ENCODE measurements at places on chromosomes 11 and 22.

- no peak for DNase-seq
These were observed 96.6 kb downstream of the BCR start for GRCh38 chr22:23276656-23277582.

- DNase-seq = no peak
These were observed 41.3 kb downstream of the MUC6 start for GRCh38 chr11:995044-995751.

DNA sequence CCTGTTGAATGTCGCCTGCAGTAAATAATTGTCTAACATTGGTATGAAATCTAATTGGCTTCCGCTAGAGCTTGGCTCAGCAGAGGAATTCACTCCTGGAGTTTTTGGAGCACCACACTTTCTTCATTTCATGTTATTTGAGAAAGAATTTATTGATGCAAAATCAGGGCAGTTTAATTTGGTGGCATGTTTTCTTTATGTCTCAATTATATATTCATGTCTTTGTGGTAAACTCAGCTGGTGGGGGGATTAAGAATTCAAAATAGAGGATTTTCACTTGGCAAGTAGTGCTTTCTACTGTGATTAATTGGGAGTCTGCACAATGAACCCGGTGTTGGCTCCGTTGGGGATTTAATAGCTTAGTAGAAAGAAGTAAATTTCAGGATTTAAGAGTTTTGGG is 784.4 kb downstream of the NTM start:
- DNase-seq = no peak

DNA sequence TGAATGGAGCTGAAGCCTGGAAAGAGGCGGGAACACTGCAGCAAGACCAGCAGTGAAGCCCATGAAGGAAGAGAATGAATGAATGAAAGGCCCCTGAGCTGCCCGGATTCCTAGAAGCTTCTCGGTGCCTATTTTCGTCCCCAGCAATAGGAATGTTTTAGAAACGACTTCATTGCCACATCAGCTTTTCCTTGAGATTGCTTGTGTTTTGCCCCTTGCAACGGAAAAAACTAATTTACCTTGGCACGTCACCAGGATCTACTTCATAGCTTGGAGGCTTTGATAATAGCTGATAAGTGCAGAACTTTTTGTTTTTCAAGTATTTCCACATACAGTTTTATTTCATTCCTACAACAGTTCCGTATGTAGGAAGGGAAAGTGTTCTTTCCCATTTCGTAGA is 248.9 kb upstream of the NARS2 start:
- DNase-seq = no peak

- no peak for DNase-seq
These were observed 650 bp downstream of the GUCY1A2 start for GRCh38 chr11:107017433-107018218.

GRCh38 chr22:45818424-45819085 is 146.9 kb downstream of the ATXN10 start:
- DNase-seq = no peak

- peak; percentile 60 for DNase-seq
These were observed 24.4 kb downstream of the P2RY2 start for GRCh38 chr11:73242251-73243092.

DNA sequence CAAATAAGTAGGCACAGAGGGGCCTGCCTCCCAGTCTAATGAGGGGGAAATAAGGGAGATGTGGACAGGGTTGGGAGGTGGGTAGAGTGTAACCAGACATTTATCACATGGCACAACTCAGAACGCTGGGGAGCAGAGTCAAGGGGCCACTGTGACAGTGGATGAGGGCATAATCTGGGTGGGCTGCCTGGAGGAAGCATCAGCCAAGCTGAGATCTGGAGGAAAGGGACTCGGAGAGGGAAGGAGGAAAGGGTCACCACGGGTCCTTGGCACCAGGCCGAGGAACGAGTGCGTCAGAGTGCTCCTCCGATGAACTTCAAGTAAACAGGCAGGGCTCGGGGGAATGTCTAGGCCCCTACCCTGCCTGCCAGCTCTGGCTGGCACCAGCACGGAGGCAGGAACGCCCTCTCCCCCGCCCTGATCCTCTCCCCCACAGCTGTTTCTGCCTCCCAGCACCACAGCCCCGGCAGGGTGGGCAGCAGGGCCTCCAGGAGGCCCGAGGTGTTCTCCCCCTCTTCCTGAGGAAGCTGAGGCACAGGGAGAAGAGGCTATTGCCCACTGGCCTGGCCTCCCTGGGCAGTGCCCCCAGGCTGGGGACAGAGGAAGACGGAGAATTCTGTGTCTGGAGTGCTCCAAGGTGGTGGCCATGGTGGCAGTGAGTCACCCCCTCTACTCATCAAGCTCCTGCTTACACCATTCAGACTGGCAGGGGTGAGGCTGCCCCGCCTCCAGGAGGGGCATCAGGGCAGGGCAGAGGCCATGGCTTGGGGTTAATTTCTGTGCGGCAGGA is 4.2 kb downstream of the ALDH3B1 start:
- DNase-seq = no peak

DNA sequence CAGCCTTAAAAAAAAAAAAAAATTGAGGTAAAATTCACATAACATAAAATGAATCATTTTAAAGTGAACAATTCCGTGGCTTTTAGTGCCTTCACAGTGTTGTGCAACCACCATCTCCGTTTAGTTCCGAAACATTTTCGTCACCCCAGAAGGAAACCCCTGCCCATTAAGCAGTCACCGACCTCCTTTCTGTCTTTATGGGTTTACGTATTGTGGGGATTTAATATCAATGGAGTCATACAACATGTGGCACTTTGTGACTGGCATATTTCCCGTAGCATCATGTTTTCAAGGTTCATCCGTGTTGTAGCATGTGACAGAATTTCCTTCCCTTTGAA is 65.5 kb downstream of the BCR start:
- DNase-seq = no peak

DNA sequence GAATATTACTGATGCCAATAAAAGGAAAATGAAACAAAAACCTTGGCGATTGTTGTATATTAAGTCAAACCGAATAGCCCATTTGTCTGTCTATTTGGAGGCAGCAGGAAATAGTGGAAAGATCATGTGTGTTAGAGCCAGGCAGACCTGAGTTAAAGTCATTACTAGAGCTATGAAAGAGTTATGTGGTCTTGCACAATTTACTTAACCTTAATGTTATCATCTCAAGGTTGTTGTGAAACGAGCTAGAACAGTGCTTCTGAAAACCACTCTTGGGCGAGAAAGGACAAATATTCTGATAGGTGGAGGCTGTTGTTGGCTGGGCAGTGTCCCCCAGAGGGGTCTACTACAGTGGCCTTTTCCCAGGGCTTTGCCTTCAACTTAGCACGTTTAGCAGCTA is 60.0 kb upstream of the NUP160 start:
- DNase-seq = no peak

DNA sequence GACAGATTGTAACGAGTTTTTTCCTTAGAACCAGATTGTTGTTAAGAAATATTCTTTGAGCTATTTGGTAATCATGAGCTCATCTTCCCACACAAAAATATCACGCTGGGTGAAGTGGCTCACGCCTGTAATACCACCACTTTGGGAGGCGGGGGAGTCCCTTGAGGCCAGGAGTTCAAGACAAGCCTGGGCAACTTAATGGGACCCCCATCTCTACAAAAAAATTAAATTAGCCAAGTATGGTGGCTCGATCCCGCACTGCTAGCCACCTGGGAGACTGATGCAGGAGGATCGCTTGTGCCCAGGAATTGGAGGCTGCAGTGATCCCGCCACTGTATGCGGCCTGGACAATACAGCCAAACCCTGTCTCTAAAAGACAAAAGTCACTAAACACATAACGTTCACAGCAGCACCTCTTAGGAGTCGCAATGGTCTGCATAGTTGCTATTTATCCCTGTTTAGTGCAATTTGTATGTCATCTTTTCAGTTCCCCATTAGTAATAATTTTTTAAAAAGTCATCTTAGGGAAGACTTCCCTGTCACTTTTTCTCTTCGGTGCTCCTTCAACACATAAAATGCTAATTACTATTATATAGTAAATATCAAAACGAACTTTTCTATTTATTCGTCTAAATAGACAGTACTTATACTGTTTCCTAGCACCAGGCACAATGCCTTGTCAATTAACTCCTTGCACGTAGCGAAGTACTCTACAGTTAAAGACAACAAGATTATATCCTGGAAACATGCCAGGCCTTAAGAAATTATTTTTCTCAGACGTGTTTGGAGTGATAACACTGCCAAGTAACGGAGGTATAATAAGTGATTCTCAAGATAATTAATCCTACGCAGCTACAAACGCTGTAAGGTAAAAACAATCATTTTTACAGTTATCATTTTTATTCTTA is 1.1 kb downstream of the ST13 start:
- no peak for DNase-seq

GRCh38 chr11:105774899-105775298 is 165.0 kb downstream of the GRIA4 start:
- DNase-seq = no peak

DNA sequence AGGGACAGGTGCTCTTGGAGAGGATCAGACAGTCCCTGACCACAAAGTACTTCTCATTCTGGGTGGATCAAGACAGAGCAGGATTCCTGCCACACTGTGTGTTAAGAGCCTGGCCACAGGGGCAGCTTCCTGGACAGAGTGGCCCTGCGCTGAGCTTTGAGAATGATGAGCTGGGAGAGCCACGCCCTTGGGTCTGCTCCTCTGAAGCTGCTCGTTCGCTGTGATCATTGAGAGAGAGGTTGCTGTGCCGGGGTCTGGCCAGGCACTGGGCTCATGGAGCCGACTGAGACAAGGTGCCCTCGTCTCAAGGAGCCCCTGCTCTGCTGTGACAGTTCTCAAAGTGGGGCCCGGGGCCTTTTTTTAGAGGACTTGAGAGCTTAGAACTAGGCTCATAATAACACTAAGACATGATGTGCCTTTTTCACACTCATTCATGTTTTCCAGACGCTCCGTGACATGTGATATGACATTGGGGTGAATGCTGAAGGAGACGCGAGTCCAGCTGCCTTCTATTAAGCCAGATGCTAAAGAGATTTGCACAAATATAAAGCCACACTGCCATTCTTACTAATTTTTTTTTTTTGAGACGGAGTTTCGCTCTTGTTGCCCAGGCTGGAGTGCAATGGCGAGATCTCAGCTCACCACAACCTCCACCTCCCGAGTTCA is 1.6 kb upstream of the MFRP start:
- no peak for DNase-seq

DNA sequence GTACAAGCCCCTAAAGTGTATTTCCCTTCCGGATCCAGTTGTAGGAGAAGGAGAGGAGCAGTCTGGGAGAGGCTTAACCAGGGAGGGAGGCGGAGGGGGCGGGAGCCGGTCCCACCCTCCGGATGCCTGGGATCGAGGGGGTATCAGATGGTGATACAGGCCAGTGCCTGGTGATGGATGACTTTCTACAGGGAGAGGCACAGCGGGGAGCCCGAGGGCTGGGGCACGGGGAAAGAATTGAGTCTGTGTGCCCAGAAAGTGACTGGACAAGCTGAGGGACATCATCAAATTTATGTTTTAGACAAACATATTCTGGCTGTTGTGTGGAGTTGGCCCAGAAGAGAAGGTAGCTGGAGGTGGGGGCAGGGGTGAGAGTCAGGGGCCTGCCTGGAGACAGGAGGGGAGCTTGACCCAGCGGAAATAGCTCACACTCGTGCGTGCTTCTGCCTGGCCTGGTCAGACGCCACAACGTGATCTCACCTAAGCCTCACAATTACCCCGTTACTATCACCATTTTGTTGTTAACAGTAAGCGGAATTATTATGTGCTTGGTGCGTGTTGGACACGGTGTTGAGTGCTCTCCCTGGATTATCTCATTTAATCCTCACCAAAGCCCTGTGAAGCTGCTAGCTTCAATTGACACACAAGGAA is 42.4 kb downstream of the AMPD3 start:
- DNase-seq = no peak

DNA sequence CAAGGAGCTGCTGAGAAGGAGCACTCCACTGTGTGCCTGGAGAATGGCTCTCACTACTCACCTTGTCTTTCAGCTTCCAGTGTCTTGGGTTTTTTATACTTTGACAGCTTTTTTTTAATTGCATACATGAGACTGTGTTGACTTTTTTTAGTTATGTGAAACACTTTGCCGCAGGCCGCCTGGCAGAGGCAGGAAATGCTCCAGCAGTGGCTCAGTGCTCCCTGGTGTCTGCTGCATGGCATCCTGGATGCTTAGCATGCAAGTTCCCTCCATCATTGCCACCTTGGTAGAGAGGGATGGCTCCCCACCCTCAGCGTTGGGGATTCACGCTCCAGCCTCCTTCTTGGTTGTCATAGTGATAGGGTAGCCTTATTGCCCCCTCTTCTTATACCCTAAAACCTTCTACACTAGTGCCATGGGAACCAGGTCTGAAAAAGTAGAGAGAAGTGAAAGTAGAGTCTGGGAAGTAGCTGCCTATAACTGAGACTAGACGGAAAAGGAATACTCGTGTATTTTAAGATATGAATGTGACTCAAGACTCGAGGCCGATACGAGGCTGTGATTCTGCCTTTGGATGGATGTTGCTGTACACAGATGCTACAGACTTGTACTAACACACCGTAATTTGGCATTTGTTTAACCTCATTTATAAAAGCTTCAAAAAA is 72.6 kb downstream of the NCAPD3 start:
- DNase-seq = no peak

- no peak for DNase-seq
These were observed 723 bp upstream of the C22orf31 start for GRCh38 chr22:29062286-29062821.

- DNase-seq = peak; percentile 24
These were observed 62.7 kb downstream of the STK33 start for GRCh38 chr11:8531312-8531711.

DNA sequence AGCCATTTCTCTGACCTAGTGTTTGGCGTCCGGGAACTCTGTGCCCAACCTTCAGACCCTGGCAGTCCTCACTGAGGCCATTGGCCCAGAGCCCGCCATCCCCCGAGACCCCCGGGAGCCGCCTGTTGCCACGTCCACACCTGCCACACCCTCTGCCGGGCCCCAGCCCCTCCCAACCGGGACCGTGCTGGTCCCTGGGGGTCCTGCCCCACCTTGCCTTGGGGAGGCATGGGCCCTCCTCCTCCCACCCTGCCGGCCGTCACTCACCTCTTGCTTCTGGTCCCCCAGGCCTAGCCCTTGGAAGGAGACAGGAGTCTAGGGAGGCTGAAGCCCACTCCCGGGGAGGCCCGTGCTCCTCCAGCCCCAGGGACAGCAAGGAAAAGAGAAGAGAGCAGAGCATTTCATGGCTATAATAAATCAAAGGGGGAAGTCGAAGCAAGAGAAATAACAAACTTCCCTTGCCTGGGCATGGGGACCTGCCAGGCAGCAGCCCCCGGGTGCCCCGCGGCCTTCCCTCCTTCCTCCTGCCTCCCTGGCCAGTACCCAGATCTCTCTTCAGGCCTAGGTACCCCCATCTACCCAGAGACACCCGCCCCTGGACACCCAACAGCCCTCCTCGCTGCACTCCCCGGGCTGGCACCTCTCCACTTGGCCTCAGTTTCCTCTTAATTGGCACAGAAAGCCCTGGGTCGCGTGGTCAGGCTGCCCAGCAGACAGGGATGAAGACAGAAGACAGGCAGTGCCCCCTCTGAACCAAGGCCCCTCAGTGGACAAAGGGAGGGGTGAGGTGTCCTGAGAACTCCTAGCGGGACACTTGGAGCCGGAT is 13.0 kb upstream of the SLC39A13 start:
- DNase-seq = no peak

All from HFF-Myc (cell line).